ENCODE measurements at places on chromosomes 6 and 20.

DNA sequence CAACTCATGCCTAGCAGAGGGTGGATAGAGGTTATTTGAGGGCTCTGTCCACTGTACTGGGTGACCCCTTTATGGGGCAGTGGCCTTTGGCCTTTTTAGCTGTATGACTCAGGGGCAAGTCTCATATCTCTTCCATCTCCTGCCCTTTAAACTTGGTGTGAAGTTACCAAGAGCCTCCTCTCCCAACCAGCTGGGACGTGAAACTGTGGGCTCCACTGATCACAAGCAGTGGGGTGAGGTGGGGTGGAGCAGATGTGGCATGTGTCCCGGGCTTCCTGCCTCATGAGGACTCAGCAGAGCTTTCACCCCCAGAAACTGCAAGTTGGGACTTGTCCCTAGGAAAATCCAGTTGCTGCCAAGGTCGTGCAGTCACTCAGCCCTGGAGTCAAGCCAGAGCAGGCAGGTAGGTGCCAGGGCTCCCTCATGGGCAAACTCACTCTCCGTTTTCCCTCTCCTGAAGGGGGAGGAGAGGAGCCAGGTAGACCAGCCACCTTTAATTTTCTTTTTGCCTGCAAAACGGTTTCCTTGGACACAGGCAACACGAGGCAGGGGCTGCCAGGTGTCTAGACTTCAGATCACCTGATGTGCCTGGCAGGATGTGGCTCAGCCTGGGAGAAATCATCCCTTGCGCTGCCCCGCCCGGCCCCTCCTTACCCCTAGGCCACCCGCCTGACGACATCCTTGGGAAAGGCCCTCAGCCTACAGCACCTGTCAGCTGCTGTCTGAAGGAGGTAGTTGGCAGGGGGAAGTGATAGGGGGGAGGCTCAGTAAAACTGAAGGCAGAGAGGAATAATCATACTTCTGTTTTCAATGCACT lies 4.0 kb downstream of the CDKN1A start:
- peak; percentile 90 for DNase-seq

- DNase-seq = no peak
These were observed 34.5 kb downstream of the SYTL3 start for GRCh38 chr6:158684311-158684710.

DNA sequence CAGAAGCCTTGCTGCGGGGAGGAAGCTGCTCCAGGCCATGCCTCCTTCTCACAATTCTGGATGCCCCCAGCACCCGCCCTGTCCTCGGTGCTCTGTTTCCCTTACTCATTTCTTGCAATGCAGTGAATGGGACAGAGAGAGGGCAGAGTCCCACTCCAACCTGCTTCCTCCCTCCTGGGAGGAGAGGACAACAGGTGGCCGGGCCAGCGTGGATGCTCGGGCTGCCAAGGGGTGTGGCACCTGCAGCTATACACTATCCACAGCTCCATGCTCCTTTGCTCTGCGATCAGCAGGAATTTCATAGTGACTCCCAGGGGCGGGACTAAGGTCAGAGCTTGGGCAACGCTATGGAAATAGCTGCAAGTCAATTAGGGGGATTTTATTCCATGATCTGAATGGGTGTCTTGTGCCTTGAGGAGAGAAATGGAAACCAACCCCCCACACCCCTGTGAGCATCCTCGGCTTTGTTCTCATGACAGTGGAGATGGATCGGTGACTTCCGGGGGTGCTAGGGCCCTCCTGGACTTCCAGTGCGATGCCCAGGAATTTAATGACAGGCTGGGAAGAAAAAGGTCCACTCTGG lies 192.5 kb downstream of the MYLK4 start:
- no peak for DNase-seq

DNA sequence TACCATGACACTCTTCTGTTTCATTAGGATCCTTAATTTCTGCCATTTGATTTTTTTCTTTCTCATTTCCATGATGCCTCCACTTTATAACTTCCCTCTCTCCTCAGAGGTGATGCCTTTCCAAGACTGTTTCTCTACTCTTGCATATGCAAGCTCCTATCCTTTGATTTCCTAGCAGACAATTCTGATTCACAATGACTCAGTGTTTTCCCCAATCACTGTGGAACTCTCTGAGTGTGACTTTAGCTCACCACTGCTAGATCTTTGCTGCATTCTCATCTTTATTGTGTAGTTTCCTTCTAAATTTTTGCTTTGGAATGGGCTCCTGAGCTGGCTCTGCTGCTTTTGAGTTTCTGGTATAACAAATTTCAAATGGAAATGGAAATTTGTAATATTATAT lies 184.9 kb downstream of the TINAG start:
- DNase-seq = no peak

DNA sequence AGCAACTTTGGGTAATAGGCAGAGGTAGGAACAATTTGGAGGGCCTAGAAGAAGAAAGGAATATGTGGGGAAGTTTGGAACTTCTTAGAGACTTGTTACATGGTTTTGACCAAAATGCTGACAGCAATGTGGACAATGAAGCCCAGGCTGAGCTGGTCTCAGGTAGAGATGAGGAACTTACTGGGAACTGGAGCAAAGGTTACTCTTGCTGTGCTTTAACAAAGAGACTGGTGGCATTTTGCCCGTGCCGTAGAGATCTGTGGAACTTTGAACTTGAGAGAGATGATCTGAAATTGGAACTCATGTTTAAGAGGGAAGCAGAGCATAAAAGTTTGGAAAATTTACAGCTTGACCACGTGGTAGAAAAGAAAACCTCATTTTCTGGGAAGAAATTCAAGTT lies 28.3 kb upstream of the TMEM200A start:
- DNase-seq = no peak

DNA sequence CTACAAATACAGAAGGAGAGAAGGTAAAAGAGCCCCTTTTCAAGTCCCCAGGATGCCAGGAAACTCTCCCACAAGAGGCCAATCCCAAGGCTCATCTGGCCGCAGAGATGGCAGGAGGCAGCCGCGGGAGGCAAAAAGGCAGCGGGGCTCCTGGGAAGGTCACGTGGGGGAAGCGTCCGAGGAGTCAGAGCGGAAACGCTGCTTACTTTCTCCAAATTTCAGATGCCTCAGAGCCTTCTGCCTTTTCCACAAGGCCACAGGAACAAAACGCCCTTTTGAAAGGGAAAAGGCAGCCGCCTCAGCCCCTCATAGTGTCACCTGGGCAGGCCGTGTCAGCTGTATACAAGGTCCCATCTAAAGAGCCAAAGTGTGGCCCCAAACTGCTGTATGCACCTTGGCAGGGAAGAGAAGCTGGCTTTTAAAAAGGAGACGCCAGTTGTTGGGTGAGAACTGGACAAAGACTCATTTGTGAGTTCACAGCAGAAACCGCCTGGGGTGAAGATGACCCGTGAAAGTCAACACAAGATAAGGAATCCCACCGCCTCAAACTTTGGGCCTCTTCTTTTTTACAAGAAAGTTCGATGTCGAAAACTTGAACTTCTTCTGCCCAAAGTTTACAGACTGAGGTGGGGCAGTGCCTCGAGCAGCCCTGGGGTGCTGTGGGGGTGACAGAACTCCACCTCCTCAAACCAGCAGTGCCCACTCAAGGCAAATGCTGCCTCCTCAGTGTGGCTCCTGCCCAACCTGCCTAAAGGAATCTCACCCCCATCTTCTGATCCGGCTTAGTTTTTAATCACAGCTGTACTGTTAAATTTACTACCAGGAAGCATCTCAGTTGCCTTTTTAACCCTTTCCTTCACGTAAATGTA lies 45.4 kb downstream of the EZR start:
- DNase-seq = peak; percentile 41

GRCh38 chr6:167575158-167575696 lies 250.3 kb downstream of the TTLL2 start:
- no peak for DNase-seq

GRCh38 chr6:108497883-108498282 lies 62.8 kb upstream of the FOXO3 start:
- no peak for DNase-seq

DNA sequence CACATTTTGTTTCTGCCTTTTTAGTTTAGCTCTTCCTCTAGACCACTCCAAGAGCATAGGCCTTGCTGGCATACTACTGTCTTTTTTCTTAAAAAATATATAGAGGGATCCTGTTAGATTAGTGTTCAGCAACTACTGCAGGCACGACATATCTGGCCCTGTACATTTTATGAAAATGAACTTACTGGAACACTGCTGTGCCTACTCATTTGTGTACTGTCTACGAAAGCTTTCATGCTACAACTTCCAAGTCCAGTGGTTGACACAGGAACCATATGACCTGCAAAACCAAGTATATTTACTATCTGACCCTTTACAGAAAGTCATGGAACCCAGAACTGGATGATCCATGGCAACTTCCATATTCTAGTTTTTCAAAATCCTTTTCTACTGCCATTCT lies 66.6 kb upstream of the SPTLC3 start:
- DNase-seq = no peak

DNA sequence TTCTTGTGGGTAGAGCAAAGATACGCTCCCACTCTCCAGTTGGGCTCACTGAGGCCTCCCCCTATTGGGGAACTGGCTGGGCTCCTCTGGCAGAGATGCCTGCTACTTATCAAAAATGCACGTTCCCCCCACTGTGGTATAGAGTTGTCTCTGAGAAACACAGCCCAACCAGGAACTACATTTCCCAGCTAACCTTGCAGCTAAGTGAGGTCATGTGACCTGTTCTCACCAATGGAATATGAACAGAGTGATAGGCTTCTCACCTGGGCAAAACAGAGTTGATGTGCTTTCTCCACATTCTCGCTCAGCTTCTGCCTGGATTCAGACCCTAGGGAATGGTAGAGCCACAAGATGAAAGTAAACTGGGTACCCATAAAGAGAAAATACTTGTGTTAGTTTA lies 49.1 kb upstream of the PTPRT start:
- DNase-seq = no peak

DNA sequence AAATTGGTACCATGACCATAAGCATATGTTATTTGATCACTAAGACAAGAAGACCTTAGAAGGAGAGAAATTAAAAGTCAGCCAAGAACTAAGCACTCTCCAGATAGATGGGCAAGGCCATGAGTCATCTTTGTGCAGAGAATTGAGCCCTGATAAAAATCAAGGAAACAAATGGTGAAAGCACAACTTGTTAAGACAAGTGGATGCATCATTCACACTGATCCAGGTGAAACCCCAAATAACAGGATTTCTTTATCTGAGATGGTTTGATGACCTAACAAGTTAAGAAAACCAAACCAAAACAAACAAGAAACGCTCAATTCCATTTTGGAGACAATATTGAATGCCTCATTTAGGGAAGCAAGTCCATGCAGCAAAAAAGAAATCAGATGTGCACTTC lies 121.6 kb downstream of the ADAT2 start:
- DNase-seq = no peak

- no peak for DNase-seq
These were observed 5.6 kb upstream of the CHD6 start for GRCh38 chr20:41623625-41624375.

GRCh38 chr20:43849496-43850186 lies 65.0 kb upstream of the TOX2 start:
- no peak for DNase-seq

- DNase-seq = no peak
These were observed 69.5 kb downstream of the LYRM4 start for GRCh38 chr6:5191222-5191621.

DNA sequence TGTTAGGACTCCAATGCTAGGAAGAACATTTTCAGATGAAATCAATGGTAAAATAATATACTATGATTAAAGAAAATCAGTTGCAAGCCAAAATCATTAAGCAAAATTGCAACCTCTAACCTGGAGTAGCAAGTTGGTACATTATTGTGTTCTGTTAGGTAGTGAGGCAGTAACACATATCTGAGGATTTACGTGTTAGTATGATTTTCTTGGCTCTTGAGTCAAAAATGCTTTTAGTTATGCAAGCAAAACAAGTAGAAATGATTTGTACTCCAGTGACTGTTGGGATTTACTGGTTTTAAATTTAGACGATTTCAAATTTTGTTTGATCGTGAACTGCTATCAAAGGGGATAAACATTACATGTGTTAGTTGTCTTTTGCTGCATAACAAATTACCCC lies 293.0 kb upstream of the BTBD3 start:
- no peak for DNase-seq

DNA sequence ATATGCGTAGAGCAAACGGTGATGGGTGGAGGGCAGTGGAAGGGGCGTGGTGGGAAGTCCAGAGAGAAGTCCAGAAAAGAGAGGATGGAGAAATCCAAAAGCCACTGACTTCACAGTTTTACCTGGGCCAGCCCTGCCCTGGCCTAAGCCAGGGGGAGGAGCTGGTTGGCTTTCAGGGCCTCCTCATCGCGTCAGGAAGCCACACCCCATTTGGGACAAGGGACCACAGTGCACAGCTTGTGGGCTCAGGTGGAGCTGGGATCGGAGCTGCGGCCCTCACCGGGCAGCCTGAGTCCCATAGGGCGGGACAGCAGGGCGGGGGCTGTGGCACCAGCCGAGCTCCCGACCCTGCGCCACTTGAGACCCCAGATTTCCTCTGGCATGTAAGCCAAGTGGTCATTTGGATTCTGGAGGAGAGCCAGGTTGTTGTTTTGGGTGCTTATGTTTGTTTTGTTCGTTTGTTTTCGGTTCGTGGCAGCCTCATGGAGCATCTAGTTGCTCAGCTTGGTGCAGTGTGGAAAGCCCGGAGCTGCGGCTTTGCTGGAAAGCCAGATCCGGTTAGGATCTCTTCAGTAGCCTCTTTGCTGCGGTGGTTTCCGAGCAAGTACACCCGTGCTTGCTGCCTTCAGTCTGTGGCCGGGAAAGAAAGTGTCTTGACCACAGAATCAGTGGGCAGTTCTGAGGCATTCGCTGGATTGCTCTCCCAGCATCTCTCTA lies 42.2 kb downstream of the RIOK1 start:
- no peak for DNase-seq

- peak; percentile 35 for DNase-seq
These were observed 704 bp downstream of the TOP1 start for GRCh38 chr20:41029150-41029901.

- no peak for DNase-seq
These were observed 31.8 kb downstream of the SNRNP48 start for GRCh38 chr6:7621761-7622160.

- no peak for DNase-seq
These were observed 21.3 kb upstream of the UTRN start for GRCh38 chr6:144263786-144264185.

- no peak for DNase-seq
These were observed 48.4 kb downstream of the ZFAND3 start for GRCh38 chr6:37867756-37868446.

- DNase-seq = no peak
These were observed 1.7 kb downstream of the NR2E1 start for GRCh38 chr6:108167449-108168089.

- no peak for DNase-seq
These were observed 8.1 kb upstream of the APCDD1L start for GRCh38 chr20:58523072-58523970.

Data from CD4-positive, alpha-beta T cell treated with Interleukin-17A for 1 hour (primary cell).